Activated CD8-positive, alpha-beta memory T cell treated with anti-CD3 and anti-CD28 coated beads for 36 hours (primary cell): ENCODE measurements at places on chromosomes 16 and 17. TPM values are rescaled to one million over a fixed set of nuclear protein-coding genes. Genes with fewer than 3 reads are reported as not detected.

DNAAF8 gene
- 0.25 TPM for total RNA-seq

ATPAF2 gene
- total RNA-seq: 37.3 TPM

GSE1 gene
- total RNA-seq: 29.6 TPM

CLCN7 gene
- total RNA-seq: 53.8 TPM

PRAC1 gene
- total RNA-seq: not detected

KRTAP1-1 gene
- total RNA-seq: not detected
